NCI-H1930 (cell line): ENCODE measurements at places on chromosomes 2 and 18.

DNA sequence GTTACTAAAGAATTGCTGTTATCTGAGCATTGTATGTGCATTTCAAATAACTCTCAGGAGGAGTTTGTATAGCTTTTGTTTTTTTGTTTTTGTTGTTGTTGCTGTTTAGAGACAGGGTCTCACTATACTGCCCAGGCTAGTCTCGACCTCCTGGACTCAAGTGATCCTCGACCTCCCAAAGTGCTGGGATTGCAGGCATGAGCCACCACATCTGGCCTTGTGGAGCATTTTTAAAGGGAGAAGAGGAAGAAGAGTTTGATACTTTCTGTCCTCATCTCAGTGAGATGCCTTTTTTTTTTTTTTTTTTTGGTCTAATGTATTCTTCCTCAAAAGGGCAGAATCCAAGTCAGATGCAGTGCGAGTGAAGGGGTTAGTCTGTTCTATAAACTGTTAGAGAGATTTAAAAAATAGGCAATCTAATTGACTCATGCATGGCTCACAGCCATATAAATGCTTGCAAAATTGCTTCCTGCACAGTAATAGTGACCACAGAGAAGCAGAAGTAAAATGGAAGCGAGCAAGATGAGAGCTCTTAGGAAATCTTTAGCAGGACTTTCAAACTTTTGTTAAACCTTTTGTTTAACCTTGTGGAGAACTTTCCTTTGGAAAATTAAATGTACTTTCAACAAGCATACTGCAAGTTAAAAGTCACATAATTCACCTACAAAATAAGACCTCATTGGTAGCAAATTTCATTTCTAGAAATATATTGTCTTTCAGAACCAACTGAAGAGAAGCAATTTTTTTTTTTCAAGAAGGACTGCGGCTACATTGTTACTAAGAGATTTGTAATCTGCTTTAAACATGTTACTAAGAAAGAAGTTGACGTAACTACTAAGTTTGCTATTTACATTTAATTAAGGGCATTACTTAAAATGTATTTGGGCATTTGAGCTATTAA lies 52.3 kb upstream of the ROCK1 start:
- DNase-seq, result no peak

DNA sequence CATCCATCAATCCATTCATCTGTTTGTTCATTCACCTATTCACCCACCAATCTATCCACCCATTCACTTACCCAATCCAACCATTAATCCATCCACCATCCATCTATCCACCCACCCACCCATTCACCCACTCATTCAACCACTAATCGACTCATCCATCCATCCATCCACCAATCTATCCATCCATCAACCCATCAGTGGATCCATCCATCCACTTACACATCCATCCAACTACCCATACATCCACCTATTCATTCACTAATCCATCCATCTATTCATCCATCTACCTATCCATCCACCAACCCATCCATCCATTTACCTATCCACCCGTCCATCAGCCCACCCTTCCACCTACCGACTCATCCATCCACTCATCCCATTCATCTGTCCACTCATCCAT lies 11.3 kb downstream of the MYO7B start:
- no peak for DNase-seq

GRCh38 chr2:12928775-12929401 lies 212.2 kb downstream of the TRIB2 start:
- DNase-seq, result no peak

DNA sequence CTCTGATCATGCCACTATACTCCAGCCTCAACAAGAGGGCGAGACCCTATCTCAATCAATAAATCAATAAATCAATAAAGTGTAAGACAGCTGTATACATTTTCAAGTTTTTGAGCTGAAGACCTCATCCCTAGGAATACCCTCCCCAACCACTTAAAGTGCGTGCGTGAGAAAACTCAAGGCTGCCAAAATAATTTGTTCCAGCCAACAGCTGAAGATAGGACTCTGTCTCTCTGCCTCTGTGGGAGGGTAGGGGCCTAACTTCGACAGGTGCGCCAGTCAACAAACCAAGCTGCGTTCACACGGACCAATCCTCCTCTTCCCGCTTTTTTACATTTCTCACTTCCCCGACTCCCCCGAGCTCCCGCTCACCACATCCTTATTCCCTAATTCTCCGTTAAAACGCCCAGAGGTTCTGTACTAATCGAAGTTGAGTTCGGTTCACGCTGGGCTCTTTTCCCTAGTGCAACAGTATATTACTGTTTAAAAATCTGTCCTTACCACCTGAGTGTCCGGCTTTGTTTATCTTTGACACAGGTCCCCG lies 618 bp downstream of the POLR2D start:
- no peak for DNase-seq

DNA sequence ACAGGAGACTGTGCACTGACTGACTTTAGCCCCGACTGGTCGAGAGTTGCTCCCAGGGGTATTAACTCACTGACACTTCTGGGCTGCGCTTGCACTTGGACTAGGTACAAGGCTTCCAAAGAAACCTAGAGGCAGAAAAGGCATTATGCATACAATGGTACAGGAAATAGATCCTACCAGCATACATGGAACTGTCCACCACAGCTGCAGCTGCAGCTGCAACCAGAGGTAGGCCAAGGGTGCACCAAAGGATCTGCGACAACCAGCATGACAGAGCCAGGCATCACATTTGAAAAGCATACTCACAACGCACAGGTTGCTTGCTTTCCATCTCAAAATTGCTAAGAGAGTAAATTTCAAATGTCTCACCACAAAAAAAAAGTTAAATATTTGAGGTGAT lies 22.6 kb upstream of the PGAP1 start:
- no peak for DNase-seq

- no peak for DNase-seq
Measured at GRCh38 chr2:146661473-146662096, 1183.2 kb upstream of the ACVR2A start.

GRCh38 chr2:76861708-76862107 lies 660.5 kb downstream of the LRRTM4 start:
- no peak for DNase-seq

- no peak for DNase-seq
Measured at GRCh38 chr2:178263159-178263860, 69.0 kb downstream of the OSBPL6 start.

GRCh38 chr2:235659767-235660322 lies 166.0 kb downstream of the AGAP1 start:
- DNase-seq, result no peak

DNA sequence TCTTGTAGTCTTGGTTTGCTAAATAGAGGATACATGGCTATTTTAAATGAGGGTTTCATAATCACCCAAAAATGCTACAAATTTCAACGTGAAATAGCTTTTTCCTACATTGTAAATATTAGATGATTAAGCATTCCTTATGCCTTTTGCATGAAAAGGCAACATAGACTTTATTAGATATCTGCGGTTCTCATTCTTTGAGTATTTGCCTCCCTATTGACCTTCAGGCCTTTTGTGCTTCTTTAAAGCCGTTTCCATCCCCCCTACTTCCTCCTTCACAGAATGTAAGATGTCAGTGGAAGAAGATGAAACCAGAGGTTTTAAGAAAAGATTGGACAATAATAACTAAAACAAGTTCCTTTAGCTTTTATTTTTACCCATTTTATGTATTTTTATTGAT lies 144.1 kb downstream of the UBE2E3 start:
- DNase-seq, result no peak

GRCh38 chr18:5456577-5457461 lies 87.0 kb downstream of the EPB41L3 start:
- DNase-seq, result no peak

GRCh38 chr2:83971547-83971946 lies 487.5 kb downstream of the SUCLG1 start:
- DNase-seq, result no peak

DNA sequence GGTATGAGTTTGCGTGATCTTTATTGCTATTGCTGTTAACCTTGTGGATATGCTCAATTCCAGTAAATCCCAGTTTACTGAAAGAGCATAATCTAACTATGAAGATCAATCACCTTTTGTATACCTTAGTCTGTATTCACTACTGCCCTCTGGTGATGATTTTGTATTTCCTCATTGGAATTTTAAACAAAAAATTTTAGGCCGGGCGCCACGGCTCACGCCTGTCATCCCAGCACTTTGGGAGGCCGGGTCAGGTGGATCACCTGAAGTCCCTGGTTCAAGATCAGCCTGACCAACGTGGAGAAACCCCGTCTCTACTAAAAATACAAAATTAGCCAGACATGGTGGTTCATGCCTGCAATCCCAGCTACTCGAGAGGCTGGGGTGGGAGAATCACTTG lies 5.1 kb downstream of the COMMD1 start:
- no peak for DNase-seq

GRCh38 chr2:170146784-170147183 lies 31.2 kb upstream of the MYO3B start:
- DNase-seq, result no peak

- peak; percentile 13 for DNase-seq
Measured at GRCh38 chr2:219104107-219105035, 43.6 kb upstream of the IHH start.

DNA sequence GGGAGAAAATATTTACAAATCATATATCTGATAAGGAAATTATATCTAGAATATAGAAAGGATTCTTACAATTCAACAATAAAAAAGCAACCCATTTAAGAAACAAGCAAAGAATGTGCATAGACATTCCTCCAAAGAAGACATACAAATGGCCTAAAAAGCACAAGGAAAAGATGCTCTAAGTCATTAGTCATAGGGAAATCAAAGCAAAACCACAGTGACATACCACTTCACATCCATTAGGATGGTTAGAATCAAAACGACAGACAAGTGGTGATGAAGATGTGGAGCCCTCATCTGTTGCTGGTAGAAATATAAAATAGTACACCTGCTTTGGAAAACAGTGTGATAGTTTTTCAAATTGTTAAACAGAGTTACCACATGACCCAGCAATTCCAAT lies 48.2 kb downstream of the MAPRE2 start:
- DNase-seq, result no peak

GRCh38 chr2:191178806-191179514 lies 28.2 kb upstream of the STAT4 start:
- no peak for DNase-seq

GRCh38 chr2:199979832-199980628 lies 24.6 kb downstream of the MAIP1 start:
- DNase-seq, result peak; percentile 73
